Kidney (tissue), 22 donors: ENCODE measurements at places on chromosomes 11 and 22.

DNA sequence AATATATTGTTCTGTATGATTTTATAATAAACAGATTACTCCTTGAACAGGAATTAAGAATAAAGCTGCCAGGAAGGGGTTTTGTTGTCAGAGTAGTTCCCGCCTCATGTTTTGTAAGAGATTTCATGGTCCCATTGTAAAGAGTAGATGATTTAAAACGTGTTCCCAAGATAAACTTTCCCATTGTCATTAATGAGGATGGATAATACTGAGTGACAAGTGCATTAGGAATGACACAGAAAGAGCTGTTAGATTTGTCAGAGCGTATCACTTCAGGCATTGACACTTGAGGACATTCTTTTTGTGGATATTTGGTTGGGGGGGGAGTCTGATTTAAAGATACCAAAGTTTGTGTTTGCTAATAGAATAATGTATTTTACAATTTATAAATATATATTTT, 147.0 kb downstream of the PAX6 start:
- H3K36me3 ChIP-seq, result no peaks in the 10 kb centered on the region
- DNase-seq, result no peak
- no peaks in the 10 kb centered on the region for H3K4me1 ChIP-seq
- no peak overlapping the region for H3K27ac ChIP-seq
- H3K27me3 ChIP-seq, result no peaks in the 10 kb centered on the region

DNA sequence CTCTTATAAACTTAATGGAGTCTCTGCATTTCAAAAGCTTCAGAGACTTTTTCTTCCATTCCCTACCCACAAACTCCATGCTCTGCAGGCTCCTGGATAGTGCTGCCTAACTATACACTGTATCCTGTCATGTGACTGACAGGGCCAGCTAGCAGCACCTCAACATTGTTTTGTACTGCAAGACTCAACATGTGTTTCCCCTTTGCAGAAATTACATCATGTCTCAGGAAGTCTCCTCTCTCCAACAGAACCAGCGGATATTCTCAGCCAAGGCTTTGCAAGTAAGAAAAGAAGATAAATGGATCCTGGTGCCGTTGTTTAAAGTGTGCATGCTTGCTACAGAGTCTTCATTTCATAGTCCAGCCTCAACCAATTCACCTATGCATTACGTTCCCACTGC, 164.0 kb upstream of the UBASH3B start:
- H3K36me3 ChIP-seq, result no peaks in the 10 kb centered on the region
- H3K4me1 ChIP-seq, result no peaks in the 10 kb centered on the region
- H3K27ac ChIP-seq, result no peak overlapping the region
- H3K27me3 ChIP-seq, result no peaks in the 10 kb centered on the region
- no peak for DNase-seq
- no peak overlapping the region for H3K4me3 ChIP-seq

DNA sequence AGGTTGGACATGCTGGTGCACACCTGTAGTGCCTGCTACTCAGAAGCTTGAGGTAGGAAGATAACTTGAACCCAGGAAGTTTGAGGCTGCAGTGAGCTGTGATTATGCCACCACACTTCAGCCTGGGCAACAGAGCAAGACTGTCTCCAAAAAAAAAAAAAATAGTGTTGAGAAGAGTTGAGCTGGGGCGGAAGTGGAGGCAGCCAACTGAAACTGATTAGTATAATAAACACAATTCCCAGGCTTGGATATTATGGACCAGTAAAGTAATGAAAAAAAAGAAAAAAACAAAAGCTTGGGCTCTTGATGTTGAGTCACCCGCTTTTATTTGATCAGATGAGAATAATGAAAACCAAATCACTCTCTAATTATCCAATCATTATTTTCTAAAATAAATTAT, 21.0 kb downstream of the LDLRAD3 start:
- no peak overlapping the region for H3K4me3 ChIP-seq
- peak; percentile 54 for DNase-seq

GRCh38 chr22:36204001-36204631, 2.5 kb upstream of the APOL4 start:
- no peaks in the 10 kb centered on the region for H3K36me3 ChIP-seq
- H3K27ac ChIP-seq, result no peak overlapping the region
- H3K4me1 ChIP-seq, result peaks cover 15% of the 10 kb centered on the region

GRCh38 chr11:69911310-69912160, 92.3 kb upstream of the FGF3 start:
- H3K4me3 ChIP-seq, result no peak overlapping the region
- H3K36me3 ChIP-seq, result no peaks in the 10 kb centered on the region
